ENCODE measurements at places on chromosomes 3 and 15. TPM values are rescaled to one million over a fixed set of nuclear protein-coding genes. Genes with fewer than 3 reads are reported as not detected.

EIF4E3 gene
- 58.7 TPM for total RNA-seq

MYO5C gene
- 0.19 TPM for total RNA-seq

GRCh38 chr3:154625756-154626155 is 195.8 kb upstream of the GPR149 start:
- no peak for DNase-seq

DNA sequence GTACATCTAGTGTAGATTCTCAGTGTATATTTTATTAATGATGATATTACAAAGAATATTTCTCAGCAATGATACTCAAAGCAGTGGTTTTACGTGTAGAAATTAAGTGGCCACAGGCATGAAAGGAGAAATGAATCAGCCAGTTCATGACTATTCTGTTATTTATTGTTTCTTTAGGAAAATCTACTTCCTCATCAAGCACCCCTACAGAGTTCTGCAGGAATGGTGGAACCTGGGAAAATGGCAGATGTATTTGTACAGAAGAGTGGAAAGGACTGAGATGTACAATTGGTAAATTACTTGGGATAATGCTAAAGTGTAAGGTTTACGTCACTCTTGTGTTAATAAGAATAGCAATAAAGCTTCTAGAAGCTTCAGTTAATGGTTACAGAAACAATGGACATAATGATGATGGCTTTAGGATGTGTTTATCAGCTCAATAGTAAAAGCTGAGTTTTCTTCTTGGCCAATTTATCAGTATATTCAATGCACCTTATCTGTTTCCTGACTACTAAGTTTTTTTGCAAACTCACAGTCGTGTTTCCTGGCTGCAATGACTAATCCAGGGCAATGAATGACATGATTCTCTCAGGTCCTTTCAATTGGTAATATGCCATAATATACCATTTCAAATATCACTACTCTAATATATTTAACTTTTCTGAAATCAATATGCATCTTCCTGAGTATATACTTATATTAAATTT is 20.2 kb downstream of the ADGRG7 start:
- DNase-seq, result no peak

VGLL4 gene
- total RNA-seq, result 29.2 TPM

GRCh38 chr15:100430411-100430810 is 88.6 kb upstream of the ADAMTS17 start:
- no peak for DNase-seq

ST3GAL6 gene
- 0.50 TPM for total RNA-seq

ISL2 gene
- not detected for total RNA-seq

- no peak for DNase-seq
These were observed 150.9 kb upstream of the ATP10A start for GRCh38 chr15:26013981-26014380.

- no peak for DNase-seq
These were observed 81.5 kb upstream of the NTRK3 start for GRCh38 chr15:88337993-88338392.

GRCh38 chr15:71939981-71940588 is 129.7 kb downstream of the NR2E3 start:
- DNase-seq, result no peak

- no peak for DNase-seq
These were observed 329.3 kb downstream of the TBL1XR1 start for GRCh38 chr3:176867681-176868663.

GRCh38 chr15:23857028-23857641 is 170.0 kb upstream of the NDN start:
- no peak for DNase-seq

DNA sequence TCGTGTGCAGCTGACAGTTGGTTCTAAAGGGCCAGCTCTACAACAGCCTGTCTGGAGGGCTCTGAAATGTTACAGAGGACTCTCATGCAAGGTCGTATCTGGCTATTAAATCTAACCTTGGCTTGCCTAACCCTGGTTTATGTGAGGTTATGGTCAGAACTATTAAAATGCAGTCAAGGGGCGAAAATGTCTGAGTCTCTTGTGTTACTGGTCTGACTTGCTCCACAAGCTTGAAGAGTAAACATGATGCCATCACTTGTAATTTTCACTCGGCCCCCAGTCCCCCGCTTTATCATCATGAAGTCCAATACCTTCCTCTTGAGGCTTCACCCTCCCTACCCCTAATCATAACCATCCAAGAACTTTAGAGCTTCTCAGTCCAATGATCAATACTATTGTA is 9.4 kb downstream of the ENTPD3 start:
- no peak for DNase-seq

DNA sequence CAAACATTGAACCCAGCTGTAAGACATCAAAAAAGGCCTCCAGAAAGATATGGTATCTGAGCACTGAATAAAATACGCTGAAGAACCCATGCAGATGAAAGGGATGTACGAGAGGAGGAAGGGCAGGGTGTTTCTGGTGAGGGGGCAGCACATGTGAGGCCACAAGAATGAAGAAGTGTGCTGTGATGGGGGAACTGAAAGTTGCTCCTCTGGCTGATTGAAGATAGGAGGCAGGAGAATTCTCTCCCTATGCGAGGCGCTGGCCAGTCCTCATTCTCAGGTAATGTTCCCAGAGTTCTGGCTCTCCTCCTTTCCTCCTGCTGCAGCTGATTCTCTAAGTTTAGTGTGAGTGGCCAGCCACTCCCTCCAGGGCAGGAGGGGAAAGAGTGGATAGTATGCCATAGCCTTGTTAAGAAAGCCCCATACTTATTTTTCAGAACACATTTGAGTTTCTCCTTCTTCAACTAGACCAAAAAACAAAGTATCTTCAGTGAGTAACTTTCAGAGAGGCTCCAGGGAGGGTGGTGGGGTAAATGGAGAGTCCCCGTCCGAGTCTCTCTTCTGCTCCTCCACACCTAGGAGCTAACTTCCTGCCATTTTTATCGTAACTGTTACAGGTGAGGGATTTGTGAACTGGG is 26.9 kb upstream of the MYO1E start:
- DNase-seq, result no peak

DNA sequence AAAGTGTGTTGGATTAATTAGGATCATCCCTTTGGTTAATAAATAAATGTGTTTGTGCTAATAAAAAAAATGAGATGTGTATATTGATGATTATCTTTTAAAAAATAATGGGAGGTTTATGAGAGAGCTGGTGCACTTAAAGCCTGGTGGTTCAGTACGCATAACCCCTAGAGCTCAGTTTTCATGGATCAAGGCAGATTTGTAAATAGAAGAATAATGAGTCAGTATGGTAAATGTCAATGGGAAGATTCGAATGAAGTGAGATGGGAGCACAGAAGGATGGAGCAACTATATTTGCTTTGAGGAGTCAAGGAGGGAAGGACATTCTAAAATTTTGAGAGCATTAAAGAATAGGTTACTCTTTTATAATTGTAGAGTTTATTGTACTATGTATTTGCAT is 35.4 kb downstream of the AKAP13 start:
- DNase-seq, result no peak

KNG1 gene
- total RNA-seq, result not detected

DNA sequence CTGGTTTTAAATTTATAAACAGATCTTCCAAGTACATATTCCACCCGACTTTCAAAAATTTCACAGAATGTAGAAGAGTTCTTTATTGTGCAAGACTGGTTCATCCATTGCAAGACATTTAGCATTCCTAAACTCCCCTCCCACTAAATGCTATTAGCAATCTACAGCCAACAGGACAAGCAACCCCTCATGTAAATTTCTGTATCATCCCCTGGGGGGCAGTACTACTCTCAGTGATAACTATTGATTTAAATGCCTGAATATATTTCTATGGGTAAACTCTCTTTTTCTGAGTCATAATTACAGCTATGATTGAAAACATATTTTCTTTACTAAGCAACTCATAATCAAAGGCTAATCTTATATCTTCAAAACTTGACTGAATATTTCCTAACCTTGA is 10.7 kb upstream of the SLC15A2 start:
- DNase-seq, result no peak

FGF7 gene
- total RNA-seq, result 0.06 TPM

DNA sequence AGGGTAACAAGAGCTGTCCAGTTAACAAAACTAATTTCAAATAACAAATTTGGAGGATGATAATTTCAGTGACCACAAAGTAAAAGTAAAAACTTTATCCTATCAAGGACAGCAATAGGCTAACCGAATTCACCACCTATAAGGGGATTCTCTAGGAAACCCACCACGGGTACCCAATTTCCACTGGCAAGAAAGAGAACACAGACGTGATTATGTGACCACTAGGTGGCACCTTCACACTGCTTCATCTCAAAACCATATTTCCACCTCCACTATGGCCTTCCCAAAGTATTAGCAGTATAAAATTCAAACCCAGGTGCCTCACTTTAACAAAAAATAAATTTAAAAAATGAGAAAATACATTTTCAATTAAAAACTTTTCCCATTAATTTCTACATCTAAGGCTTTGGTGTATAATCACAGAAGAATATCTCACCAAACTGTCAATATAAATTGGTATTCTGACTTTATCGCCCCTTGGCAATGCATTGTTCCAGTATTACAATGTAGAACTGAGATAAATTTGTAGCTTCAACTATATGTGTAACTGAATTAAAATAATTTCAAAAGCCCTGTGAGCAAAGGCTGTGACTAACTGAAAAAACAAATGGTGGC is 96.5 kb downstream of the FSIP1 start:
- DNase-seq, result no peak

DNA sequence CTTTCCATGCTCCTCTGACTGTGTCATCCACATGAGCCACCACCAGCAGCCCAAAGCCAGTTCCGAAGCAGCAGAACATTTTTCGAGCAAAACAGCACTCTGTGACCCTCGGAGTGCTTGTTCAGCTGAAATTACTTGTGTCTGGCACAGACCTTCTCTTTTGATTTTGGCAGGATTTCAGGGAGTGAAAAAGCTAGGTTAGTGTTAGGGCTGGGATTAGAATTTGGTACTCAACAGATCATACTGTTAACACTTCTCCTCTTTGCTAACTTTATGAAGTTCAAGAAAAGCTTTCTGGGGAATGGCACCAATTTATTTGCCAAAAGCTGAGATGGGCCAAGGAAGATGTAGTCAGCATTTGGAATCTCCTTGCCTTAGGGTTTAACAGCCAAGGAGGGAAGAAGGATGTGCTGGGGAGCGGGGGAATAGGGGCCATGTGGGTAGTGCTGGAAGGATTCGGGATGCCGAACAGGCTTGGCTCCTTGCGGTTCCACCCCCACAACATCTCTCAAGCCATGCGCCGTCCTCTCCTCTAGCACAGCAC is 55.1 kb upstream of the TRA2B start:
- no peak for DNase-seq

DNA sequence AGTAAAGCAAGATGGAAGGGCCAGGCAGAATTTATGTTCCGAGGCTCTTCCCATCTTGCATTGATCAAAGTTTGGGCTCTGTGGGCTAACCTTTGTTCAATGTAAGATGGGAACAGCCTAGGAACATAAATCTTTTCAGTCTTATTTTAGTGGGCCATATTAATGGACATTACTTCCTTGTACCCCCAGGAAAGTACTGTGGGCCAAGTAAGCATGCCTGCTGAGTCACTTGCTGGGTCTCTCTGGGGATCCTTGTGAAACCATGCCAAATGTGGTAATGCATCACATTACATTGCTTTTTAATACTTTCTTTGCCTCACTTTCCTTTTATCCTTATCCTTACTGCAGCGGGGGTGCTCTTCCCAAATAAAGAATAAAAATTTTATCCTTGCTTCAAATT is 349.5 kb upstream of the POU1F1 start:
- DNase-seq, result no peak

IL5RA gene
- 0.12 TPM for total RNA-seq

DNA sequence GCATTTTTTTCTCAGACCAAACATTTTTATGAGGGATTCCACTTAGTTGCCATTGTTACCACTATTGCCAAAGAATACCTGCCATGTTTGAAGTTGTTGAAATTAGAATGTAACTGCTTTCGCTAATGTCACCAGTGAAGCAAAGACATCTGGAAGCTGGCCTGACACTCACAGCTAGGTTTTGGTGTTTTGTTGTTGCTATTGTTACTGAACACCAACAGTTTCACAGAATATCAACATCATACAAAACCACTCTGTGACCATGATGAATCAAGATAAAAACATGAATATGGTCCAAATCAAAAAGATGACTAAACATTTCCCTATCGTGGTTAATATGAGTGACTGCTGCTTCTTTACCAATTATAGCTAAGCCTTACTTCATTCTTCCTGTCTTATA is 6.9 kb upstream of the CFAP20DC start:
- DNase-seq, result no peak

GRCh38 chr3:193863657-193864357 is 270.8 kb downstream of the OPA1 start:
- no peak for DNase-seq

GRCh38 chr3:186953011-186953487 is 22.7 kb downstream of the ST6GAL1 start:
- no peak for DNase-seq

- no peak for DNase-seq
These were observed 50.7 kb downstream of the XYLB start for GRCh38 chr3:38397320-38397719.

DNA sequence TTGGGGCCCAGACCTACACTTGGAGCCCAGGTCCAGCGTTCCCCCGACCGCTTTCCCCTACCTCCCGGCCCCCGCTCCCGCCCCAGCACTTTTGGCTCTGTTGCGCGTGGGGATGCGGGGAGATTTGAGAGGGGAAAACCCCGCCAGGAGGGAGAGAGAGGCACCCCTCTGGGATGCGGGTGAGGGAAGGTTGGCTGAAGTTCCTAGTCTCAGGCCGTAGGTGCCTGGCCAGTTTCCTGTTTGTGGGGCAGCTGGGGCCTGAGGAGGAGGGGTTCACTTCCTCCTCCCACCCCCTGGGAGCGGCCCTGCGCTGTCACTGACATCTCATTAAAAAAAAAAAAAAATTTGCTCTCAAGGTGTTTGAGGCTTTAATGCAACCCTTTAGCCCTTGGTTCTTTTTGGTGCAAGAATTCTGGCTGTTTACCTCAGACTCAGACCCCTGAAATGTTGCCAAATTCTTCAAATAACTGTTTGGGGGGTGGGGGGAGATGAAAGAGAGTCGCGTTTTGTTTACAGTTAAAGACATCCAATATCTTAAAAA is 2.6 kb downstream of the FAM43A start:
- peak; percentile 48 for DNase-seq

GRCh38 chr3:117695321-117695720 is 985.7 kb downstream of the TUSC7 start:
- no peak for DNase-seq

- DNase-seq, result no peak
These were observed 15.9 kb downstream of the VEPH1 start for GRCh38 chr3:157487339-157487738.

GRCh38 chr3:78274475-78275065 is 1234.7 kb downstream of the ROBO2 start:
- DNase-seq, result no peak

ABCC5 gene
- total RNA-seq, result 42.3 TPM

DNA sequence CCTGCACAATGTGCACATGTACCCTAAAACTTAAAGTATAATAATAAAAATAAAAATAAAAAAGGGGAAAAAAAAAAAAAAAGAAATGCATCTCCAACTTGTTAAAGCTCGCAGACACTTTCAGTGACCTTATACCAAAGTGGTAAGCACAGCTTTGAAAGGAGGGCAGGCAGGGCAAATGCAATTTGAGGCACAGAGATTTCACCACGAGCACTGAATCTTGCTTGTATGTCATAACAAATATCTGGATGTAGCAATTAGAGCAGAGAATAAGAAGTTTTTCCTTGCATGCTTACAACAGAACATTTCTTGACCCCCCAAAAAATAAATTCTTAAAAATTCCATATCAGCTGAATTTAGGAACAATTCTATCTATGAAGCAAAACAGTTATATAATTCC is 66.5 kb downstream of the FBN1 start:
- no peak for DNase-seq

Data from CD4-positive, alpha-beta memory T cell (primary cell).